ENCODE measurements at places on chromosomes 11 and 22.

DNA sequence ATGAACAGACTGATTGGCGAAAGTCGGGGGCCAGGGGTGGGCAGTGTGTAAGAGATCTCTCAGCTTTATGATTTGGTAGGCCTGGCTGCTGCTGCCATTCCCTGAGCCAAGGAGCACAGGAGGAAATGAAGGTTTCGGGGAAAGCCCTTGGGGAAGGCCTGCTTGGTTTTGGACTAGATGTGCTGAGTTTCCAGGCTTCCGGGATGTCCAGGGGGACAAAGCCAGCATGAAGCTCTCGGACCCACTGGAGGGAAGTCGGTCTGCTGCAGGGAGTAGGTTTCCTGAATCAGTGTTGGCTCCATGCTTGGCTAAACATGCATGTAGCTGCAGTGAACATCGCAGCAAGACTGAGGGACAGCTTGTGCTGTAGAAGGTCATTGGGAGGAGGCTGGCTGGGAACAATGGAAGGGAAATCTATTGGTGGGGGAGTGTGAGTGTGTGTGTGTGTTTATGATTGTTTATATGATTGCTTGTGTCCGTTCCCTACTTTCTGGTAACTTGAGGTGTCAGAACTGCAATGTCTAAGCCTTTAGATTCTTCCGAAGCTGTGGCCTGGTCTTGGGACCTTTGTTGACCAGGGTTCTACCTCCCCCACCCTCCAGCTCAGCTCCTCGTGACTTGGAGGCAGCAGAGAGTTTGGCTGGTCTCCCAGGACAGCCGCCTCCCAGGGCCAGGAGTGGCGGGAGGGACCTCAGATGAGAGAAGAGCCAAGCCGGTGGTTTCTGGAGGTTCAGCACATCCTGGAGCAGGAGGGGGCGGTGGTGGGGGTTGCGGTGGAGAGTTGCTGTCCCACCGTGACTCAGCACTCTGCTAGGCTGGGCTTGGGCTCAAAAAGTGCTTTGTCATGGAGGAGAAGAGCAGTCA is 4.0 kb upstream of the FTH1 start:
- DNase-seq = peak; percentile 76

- DNase-seq = no peak
These were observed 282.3 kb downstream of the FAT3 start for GRCh38 chr11:92506809-92507336.

DNA sequence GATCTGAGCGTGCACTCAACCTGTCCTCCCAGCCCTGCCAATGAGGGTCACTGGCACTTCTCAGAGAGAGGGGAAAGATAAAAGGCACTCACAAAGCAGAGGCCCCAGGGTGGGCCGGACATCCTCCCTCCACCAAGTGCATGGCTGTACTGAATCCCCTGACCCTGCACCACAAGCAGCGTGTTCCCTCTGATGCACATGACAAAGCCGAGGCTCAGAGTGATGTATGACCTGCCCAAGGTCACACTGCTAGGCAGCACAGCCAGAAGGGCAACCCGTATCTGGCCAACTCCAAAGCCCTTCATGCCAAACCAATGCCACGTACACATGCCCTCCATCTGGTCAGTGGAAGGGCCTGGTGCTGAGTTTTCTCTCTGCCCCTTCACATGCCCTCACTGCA is 22.1 kb downstream of the SPATA19 start:
- DNase-seq = no peak

- DNase-seq = no peak
These were observed 521.3 kb downstream of the DLG2 start for GRCh38 chr11:85105868-85106267.

DNA sequence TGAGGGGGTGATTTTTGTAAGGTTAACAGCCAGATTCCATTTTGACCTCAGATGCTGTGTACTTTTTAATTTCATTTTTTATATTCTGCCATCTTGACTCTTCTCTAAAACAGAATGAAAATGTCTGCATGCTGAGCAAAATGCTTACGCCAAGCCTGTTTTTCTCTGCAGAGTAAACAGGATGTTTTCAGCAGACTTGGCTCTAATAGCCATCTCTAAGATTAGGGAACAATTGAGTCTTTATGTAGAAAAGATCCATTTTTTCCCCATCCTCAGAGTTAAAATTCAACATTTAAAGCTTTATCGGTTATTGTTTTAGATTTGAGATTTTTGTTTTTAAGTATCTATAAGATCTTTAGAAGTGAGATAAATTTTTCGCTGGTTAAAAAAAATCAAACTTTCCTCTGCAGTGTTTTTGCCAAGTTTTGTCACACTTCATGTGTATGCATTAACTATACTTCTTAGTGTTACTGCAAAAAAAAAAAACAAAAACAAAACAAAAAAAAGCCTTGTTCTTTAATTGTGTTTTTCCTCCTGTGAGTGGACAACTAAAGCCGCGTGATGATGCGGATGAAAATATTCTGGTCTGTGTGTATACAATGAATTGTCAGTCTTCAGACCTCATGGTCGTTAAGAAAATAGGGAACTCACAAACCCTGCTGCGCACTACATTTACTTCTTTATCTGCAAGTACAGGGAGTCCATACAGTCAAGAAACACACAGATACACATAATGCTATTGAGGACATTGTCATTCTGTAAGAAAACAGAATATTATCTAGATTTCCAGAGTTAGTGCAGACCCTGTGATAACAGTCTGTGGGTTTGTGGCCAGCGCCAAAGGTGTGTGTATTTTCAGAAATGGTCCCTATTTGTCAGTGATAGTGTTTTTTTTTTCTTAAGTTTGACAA is 17.5 kb upstream of the ADSL start:
- no peak for DNase-seq

DNA sequence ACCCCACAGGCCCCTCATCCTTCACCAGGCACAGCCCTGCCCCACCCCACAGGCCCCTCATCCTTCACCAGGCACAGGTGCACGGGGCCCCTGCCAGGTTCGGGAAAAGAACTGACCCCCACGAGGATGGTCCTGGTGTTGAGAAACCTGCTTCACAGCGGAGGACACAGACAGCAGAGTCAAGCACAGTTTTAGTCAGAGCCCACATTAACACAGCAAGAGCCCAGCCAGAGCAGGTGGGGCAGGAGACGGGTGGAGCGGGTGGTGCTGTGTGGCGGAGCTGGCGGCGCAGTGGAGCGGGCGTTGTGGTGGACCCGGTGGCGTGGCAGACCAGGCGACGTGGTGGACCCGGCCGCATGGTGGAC is 1085.5 kb downstream of the BRD1 start:
- no peak for DNase-seq

- no peak for DNase-seq
These were observed 61.0 kb upstream of the SORL1-AS1 start for GRCh38 chr11:121513807-121514206.

- no peak for DNase-seq
These were observed 17.2 kb downstream of the TEF start for GRCh38 chr22:41398921-41399320.

DNA sequence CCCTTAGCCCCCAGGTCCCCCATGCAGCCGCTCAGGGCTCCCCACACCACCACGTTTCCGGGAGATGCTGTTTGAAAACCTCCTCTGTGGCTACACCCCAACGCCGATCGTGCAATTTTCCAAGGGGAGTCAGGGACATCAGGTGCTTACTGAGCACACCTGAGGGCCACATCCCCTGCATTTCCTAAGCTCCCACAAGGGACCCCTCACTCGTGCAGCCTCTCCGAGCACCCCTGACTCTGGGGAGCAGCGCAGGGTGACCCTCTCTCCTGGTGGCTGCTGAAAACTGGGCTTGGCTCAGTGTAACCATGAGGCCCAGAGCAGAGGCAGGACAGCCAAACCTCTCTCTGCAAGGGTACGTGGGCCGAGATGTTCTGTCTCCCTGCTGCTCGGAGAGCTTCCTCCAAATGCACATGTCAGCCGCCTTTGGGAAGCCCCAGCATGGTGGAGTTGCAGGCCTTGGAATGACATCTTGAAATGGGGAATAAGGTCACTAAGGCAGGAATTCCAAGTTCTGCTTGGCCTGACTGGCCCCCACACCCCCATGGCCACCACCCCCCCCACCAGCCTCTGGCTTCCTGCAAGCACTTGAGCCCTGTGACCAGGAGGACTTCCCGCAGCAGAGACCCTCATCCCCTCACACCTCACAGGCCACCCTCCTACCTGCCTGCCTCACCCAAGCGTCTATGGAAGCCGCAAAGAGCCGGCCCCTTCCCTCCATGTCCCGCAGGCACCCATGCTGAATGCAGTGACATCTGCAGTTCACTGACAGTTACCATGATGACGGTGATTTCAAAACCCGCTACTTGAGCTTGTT is 257.4 kb downstream of the BRD1 start:
- no peak for DNase-seq

- no peak for DNase-seq
These were observed 4.0 kb downstream of the DEAF1 start for GRCh38 chr11:690738-691633.

- DNase-seq = no peak
These were observed 11.8 kb downstream of the USP35 start for GRCh38 chr11:78200553-78200952.

DNA sequence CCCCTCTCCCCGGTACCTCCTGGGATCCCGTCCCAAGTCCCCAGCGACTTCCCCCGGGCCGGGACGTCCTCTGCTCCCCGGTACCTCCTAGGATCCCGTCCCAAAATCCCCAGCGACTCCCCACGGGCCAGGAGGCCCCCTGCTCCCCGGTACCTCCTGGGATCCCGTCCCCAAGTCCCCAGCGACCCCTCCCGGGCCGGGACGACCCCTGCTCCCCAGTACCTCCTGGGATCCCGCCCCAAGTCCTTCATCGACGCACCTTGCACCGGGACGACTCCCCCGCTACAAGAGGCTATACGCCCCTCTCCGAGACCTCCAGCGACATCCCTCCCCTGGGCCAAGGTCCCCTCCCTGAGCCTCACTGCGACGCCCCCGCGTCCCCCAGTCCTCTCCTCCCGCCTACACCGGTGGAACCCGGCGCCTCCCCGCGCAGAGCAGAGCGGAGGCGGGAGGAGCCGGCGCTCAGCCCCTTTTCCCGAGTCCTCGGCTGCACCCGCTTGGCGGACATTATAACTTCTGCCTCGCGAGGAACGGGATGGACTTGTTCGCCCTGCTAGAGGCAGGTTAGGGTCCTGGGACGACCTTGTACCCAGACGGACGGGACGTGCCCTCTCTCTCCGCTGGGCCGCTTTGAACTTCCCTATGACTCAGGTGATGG is 912 bp downstream of the KREMEN1 start:
- no peak for DNase-seq

DNA sequence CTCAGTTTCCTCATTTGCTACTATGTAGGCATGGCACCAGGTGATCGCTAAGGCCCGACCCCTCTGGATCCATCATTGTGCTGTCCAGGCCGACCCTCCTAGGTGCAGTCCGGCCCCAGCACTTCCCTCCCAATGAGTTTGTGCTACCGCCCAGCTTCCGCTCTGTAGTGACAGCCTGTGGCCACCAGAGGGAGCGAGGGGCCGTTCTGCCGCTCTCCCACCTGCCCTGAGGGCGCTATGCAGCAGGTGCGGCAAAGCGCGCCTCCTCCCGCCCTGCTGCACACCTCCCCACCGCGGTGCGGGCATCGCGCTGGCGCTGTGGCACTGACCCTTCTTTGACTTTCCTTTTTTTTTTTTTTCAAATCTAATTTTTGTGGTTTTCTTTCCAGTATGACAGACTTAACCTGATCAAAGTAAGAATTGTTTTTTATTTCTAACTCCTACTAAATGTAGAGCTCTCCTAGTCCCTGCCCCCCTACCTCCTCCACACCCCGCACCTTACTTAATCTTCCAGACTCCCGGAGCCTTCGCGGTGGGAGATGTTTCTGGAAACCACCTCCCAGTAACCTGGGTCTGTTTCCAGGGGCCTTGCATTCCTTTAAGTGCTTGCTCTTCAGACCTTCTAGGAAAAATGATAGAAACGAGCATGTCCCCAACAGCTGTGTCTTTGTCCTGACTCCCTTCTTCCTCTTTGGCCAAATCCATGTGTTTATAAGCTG is 73.7 kb downstream of the SCN3B start:
- peak; percentile 68 for DNase-seq

DNA sequence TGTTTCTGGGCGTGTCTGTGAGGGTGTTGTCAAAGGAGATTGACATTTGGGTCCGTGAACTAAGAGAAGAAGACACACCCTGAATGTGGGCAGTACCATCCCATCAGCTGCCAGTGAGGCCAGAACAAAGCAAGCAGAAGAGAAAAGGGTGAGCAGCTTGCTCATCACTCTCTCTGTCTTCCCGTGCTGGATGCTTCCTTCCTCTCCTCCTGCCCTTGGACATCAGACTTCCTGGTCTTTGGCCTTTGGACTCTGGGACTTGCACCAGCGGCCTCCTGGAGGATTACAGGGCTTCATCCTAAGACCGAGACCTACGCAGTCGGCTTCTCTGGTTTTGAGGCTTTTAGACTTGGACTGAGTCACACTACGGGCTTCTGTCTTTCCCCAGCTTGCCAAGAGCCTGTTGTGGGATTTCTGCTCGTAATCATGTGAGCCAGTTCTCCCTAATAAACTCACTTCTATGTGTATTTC is 18.8 kb downstream of the APOL2 start:
- DNase-seq = no peak

DNA sequence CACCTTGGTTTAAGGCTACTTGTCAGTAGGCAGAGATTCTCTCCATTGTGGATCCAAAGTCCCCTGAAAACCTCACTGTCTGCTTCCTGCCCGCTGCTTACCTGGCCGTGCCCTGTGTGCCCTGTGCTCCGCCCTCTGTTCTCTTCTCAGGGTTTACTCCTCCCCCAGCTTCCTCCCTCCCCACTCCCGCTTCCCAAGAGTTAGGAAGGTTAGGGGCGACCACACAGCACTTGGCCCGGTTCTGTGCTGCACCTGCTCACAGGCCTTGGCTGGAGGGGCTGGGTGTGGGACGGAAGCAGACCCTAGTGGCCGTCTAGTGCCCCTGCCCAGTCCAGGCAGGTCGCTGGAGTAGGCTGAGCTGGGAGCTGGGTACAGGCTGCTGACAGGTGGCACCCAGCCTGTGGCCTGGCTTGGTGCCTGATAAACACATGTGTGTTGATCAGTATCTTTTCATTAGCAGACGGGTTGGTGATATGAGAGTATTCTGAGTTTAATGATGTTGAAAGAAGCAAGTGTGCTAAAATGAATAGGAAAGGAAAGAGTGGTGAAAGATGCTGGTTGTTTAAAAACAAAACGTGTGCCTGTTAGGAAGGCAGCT is 40.5 kb downstream of the GRAMD4 start:
- DNase-seq = no peak

GRCh38 chr22:49727191-49727880 is 100.3 kb downstream of the BRD1 start:
- no peak for DNase-seq

GRCh38 chr11:132126973-132127899 is 756.8 kb downstream of the NTM start:
- DNase-seq = no peak

- DNase-seq = no peak
These were observed 27.5 kb upstream of the FTH1 start for GRCh38 chr11:61994981-61995380.

Measured in iPS DF 6.9 (cell line).